ENCODE measurements at places on chromosomes 16 and 17.

GRCh38 chr17:41962111-41962510, 4.5 kb upstream of the CNP start:
- DNase-seq, result no peak

DNA sequence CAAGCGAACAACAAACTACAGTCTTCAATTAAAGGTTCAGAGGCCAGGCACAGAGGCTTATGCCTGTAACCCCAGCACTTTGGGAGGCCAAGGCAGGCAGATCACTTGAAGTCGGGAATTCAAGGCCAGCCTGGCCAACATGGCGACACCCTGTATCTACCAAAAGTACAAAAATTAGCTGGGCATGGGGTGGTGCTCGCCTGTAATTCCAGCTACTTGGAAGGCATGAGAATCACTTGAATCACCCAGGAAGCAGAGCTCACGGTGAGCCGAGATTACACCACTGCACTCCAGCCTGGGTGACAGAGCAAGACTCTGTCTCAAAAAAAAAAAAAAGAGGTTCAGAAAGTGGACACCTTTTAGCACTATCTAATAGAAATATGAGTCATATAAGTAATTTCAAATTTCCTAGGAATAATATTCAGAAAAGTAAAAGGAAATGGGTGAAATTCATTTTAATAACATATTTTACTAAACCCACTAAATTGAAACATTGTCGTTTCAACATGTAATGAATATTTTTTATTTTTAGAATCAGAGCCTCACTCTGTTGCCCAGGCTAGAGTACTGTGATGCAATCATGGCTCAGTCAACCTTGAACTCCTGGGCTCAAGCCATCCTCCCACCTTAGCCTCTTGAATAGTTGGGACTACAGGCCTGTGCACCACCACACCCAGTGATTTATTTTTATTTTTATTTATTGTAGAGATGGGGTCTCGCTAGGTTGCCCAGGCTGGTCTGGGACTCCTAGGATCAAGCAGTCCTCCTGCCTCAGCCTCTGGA, 15.2 kb upstream of the MARCHF10 start:
- DNase-seq, result no peak

DNA sequence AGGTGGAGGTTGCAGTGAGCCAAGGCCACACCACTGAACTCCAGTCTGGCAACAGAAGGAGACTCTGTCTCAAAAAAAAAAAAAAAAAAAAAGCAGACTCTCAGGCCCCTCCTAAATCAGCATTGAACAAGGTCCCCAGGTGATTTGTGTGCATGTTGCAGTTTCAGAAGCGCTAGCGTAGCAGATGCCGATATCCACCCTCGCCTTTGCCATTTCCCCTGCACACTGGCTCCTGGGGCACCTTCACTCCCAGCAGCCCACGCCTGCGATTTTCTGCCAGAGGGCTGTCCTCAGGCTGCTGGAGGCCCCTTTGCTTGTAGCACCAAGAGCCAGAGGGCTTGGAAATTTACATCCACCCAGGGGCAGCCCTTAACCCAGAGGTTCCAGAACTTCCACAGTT, 95.6 kb downstream of the WSCD1 start:
- no peak for DNase-seq

- no peak for DNase-seq
Measured at GRCh38 chr17:8859804-8860430, 7.6 kb downstream of the PIK3R6 start.
